ENCODE measurements at places on chromosomes 4 and X.

DNA sequence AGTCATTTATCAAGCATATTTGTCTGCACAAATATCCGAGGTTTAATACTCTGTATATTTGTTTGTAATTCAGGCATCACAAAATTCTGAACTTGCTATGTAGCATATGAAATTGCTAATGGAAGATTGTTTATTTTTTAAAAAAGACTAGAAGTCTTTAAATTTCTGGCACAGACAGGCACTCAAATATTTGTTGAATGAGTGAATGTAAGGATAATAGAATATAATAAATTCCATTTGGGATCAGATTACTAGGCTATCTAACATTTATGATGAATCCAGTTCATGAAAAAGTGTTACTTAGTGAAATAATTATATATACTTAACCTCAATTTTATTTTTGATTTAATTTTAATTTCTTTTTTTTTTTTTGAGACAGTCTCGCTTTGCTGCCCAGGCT, 30.4 kb upstream of the TEC start:
- DNase-seq = no peak

DNA sequence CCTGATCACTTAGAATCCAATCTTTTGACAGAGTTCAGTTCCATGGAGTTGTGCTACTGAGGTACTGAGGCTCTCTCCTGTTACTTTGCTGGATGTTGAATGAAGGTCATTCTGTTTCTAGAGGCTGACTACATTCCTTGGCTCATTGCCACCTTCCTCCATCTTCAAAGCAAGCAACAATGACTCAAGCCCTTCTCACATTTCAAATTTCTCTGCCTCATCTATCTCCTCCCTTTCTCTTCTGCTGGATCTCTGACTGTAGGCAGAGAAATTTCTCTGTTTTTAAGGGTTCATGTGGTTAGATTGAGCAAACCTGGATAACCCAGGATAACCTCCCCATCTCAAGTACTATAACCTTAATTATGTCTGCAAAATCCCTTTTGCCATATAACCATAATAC, 775.4 kb downstream of the STPG2 start:
- no peak for DNase-seq

GRCh38 chrX:24334461-24334860, 20.6 kb upstream of the SUPT20HL2 start:
- DNase-seq = no peak

GRCh38 chr4:176339936-176340761, 20.4 kb downstream of the SPCS3 start:
- DNase-seq = no peak

DNA sequence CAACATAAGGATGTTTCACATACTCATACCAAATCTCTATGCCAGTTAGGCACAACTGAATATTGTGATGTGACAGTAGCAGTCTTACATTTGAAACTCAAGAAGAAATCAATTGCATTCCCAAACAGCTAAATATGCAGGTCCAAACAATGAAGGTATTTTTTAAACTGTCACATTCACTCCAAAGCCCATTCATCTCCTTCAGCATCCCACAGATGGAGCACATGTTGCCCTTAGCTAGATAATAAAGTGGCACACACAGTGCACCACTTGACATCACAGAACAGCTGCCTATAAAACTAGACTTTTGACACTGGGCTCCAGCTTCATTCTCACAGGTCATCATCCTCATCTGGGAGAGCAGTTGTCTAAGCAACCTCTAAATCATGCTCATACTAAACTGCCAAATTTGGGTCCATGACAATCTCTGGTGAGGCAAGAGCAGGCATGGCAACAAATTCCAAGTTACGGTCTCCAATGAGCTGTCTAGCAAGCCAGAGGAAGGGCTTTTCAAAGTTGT, 26.2 kb upstream of the ARHGEF6 start:
- no peak for DNase-seq

DNA sequence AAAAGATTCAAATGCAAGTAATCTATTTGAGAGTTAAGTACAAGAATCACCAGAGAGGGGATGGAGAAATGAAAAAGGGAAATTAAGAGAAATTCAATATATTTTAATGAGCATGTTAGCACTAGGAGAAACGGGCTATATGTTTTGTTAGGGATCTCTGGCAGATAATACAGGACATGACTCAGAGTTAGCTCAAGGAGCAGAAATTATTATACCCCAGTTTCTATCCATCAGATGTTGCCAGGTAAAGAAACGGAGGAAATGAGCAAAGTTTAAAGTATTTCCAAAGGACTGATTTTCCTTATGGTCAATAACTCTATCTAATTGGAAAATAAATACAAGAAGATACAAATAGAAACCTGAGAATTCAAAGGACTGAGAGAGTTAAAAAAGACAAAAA, 867.6 kb downstream of the TRAM1L1 start:
- DNase-seq = no peak

GRCh38 chr4:86522349-86522748, 71.8 kb upstream of the PTPN13 start:
- DNase-seq = no peak

- DNase-seq = no peak
Measured at GRCh38 chr4:176896211-176896610, 103.5 kb upstream of the VEGFC start.

- DNase-seq = no peak
Measured at GRCh38 chr4:175308236-175308635, 390.1 kb downstream of the ADAM29 start.

GRCh38 chr4:106368678-106369077, at the start of gene GIMD1:
TSS of gene GIMD1 (minus strand) at chr4:106368778. CDS start at chr4:106367435, 1,343 bp downstream.
- DNase-seq = no peak

GRCh38 chrX:138929926-138930582, 218.5 kb upstream of the FGF13 start:
- DNase-seq = no peak

DNA sequence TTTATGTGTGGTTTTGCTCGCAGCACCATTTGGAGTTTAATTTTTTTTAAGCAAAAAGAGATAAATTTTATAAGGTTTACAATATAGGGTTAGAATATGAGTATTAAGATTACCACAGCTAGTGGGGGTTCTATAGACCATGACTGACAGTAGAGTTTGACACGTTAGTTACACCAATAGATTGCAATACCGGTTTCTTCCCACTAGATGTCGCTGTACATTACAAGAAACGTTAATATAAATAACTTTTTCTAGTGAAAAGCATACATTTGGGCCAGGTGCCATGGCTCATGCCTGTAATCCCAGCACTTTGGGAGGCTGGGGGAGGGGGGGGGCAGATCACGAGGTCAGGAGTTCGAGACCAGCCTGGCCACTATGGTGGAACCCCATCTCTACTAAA, 433.6 kb downstream of the MAGEB5 start:
- peak; percentile 11 for DNase-seq

- DNase-seq = peak; percentile 63
Measured at GRCh38 chr4:7254736-7255487, 62.6 kb downstream of the SORCS2 start.

DNA sequence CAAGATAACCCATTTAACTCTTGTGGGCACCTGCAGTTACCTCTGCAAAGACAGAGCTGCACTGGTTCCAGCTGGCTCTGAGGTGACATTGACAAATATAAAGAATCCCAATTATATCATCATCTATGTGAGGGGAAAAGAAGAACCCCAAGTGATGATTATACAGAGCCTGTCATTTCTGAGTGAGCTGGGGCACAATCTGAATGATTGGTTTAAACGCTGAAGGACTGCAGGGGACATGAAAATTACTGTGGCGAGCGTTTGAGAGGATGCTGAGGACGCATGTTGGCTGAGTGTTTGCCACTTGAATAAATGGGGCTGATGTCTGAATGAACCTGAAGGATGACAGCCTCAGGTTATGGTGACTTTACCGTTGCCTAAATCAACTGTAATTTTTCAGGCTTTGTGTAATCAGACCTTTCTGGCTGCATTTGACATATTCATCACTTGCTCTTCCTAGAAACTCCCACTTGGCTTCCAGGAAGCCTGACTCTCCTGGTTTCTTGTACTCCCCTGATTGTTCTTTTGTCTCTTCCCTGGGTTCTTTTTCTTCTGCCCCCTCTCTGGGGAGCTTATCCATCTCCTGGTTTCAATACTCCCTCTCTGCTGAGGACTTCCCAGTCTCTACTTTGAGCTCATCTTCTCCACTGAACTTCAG, 4.1 kb upstream of the HSD17B10 start:
- DNase-seq = no peak

GRCh38 chr4:44425614-44426208, 22.9 kb downstream of the KCTD8 start:
- peak; percentile 68 for DNase-seq

DNA sequence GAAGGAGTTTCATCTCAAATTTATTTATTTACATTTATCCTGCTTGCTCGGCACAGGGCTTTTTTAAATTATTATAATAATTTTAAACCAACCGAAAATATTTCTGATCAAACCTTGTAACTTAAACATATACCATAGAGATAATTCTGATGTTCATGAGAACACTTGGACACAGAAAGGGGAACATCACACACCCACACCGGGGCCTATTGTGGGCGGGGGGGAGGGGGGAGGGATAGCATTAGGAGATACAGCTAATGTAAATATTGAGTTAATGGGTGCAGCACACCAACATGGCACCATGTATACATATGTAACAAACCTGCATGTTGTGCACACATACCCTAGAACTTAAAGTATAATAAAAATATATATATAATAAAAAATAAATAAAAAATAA, 2.9 kb downstream of the ANXA5 start:
- no peak for DNase-seq

GRCh38 chr4:37538931-37539330, 147.2 kb downstream of the RELL1 start:
- DNase-seq = no peak

GRCh38 chr4:110124711-110125110, 73.7 kb downstream of the ELOVL6 start:
- no peak for DNase-seq

GRCh38 chrX:39445336-39445735, 644.1 kb downstream of the MID1IP1 start:
- no peak for DNase-seq

GRCh38 chr4:129046055-129046959, 47.0 kb downstream of the SCLT1 start:
- no peak for DNase-seq

GRCh38 chrX:55167124-55167803, 52.9 kb upstream of the PAGE5 start:
- DNase-seq = no peak

DNA sequence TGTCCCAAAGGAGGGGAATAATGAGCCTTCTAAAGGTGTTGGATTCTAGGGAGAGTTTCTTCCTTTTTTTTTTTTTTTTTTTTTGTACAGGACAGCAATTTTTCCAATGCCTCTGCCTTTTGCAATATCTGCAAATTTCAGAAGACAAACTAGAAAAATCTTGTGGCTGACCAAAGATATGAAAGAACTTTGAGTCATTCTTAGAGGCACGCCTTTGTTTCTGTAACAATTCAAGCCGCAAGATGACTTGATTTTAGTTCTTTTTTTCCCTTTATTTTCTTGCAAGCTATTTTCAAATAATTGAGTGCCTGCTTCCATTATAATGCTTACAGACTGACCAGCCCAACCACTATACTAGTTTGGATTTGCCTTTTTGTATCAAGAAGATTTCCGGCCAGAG, 47.6 kb upstream of the UXT start:
- no peak for DNase-seq

GRCh38 chr4:86963697-86964096, 28.9 kb downstream of the AFF1 start:
- no peak for DNase-seq

All from D341Med (cell line).